ENCODE measurements at places on chromosomes 7 and 10. TPM values are rescaled to one million over a fixed set of nuclear protein-coding genes. Genes with fewer than 3 reads are reported as not detected.

The SYCE1 gene
- 0.39 TPM for total RNA-seq

The ABCC2 gene
- 3.2 TPM for total RNA-seq

The UPK3B gene
- total RNA-seq: 4.4 TPM

The AQP1 gene
- 0.83 TPM for total RNA-seq

The PON3 gene
- total RNA-seq: not detected

The EMX2 gene
- not detected for total RNA-seq

The GDF10 gene
- total RNA-seq: not detected

The MINDY4 gene
- 1.8 TPM for total RNA-seq

The AKR1C2 gene
- total RNA-seq: not detected

The CYP3A4 gene
- not detected for total RNA-seq

The PPP3CB gene
- 31.8 TPM for total RNA-seq

The C7orf57 gene
- 0.29 TPM for total RNA-seq

The FGL2 gene
- total RNA-seq: 7.7 TPM

The KLF14 gene
- not detected for total RNA-seq
